Activated CD4-positive, alpha-beta T cell treated with anti-CD3 and anti-CD28 coated beads for 24 hours (primary cell): ENCODE measurements at places on chromosomes 16 and 17.

DNA sequence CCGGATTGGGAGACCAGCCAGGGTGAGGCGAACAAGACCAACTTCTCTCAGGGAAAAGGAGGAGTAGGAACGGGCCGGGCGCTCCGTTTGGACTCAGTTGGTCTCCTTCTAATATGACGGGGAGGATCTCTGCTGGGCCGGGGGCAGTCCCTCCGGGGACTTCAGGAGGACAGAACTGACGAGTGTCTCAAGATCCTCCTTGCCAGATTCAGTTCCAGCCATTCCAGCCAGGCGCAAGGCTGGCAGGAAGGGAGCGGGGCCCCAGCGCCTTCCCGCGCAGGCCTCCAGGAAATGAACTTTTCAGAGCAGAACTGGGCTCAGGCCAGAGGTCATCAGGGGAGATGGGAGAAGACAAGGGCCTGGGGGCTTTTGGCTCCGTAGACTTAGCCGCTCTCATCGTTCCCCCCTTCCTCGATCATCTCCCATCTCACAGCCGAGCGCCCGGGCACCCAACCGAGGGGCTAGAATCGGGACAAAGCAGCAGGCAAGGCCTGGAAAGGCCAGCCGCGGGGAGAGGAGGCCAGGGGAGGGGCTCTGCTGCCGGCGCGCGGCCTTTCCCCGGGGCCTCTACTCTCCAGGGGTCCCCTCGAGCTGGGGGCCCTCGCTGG is 1.6 kb downstream of the ZNF423 start:
- DNase-seq: no peak

DNA sequence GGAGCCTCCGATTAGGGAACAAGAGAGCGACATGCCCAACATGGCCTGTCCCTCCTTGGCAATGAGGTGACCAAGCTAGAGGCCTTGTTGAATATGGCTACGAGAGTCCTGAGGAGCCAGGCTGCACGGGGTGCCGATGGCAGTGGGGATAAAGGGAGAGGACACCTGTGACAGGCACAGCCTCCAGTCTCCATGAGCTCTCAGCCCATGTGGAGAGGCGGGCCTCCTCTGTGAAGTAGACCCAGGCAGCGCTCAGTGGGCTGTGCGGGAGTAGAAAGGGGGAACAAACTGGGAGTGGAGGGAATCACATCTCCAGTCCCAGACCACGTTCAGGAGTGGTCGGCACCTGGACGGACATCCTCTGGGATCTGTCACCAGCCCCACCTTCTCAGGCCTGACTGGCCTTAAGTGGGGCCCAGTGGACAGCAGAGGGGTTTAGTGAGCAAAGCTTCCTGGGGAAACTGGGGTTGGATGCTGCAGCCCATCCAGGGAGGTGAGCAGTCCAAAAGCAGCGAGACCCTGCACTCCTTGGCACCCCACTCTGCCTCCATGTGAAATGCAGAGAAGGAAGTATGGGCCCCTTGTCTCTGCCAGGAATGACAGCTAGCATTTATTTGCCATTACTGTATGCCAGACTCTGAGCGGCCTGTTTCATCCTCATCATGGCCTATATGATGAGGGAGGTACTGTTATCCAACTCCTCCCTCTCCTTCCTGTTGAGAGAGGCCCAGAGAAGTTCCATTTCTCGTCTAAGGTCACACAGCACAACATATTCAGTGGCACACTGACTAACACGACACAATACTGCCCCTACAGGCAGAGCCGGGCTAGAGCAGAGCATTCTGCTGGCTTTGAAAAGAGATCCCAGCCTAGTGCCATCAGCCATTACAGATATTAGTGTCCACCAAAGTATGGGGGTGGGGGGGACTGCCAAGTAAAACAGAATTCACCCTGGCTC is 4.5 kb upstream of the TMEM92 start:
- DNase-seq: peak; percentile 44

DNA sequence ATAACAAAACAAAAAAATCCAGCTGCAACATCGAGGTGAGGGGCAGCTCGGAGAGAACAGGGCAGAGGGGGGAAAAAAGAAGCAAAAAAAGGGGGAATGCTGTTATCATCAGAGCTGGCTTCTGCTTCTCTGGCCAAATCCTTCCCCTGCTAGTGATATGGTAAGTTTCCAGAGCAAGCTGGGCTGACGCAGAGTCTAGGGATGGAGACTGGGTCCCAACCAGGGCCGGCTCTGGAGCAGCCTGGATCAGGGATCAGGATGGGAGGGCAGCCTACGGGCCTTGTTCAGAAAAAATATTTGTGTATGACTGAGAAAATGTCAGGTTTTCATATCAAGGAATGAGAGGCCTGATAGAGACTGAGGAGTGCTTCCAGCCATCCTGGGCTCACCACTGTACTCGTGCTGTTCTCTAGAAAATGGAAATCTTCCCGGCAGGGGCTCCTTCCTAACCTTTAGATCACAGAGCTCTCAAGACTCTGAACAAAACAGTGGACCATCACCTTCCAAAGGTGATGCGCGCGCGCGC is 726 bp upstream of the C1QTNF1 start:
- DNase-seq: no peak

GRCh38 chr16:22726868-22727267 is 87.1 kb upstream of the HS3ST2 start:
- DNase-seq: no peak

DNA sequence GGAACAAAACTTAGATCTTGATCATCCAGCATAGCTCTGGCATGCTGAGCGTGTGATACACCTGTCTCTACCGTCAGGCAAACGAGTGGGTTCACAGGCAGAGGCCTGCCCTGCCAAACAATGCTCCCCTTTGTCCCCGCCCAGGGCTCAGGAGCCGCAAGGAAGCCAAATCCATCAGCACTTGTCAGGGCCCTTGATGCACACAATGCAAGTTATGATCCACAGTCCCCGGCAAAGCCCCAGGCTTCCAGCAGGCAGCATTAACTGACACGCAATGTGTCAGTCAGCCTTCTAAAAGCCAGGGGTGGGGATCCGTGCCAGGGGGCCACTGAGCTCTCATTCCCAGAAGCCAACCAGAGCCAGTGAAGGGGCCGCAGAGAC is 460.9 kb downstream of the SLC39A11 start:
- DNase-seq: no peak

DNA sequence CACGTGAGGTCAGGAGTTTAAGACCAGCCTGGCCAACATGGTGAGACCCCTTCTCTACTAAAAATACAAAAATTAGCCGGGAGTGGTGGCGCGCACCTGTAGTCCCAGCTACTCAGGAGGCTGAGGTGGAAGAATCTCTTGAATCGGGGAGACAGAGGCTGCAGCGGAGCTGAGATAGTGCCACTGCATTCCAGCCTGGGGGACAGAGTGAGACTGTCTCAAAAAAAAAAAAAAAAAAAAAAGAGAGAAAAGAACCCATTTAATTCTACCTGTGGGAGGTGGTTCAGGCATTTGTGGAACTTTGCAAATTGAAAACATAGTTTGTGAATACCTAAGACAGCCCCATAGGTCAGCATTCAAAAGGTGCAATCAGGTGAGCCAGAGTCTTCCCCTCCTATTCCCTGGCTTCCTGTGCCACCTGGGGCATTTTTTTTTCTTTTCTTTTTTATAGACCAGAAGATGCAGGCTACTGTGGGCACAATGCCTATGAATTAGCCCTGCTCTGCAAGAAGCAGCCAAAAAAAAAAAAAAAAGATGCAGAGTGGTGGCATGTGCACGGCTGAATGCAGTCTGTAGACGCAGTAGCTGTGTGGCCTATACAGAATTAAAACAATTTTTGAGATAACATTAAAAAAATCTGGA is 9.1 kb upstream of the SOCS3 start:
- no peak for DNase-seq
